Activated gamma-delta T cell treated with Interleukin-2 at 50 U/mL for 16 hours (primary cell): ENCODE measurements at places on chromosomes 1 and 21.

DNA sequence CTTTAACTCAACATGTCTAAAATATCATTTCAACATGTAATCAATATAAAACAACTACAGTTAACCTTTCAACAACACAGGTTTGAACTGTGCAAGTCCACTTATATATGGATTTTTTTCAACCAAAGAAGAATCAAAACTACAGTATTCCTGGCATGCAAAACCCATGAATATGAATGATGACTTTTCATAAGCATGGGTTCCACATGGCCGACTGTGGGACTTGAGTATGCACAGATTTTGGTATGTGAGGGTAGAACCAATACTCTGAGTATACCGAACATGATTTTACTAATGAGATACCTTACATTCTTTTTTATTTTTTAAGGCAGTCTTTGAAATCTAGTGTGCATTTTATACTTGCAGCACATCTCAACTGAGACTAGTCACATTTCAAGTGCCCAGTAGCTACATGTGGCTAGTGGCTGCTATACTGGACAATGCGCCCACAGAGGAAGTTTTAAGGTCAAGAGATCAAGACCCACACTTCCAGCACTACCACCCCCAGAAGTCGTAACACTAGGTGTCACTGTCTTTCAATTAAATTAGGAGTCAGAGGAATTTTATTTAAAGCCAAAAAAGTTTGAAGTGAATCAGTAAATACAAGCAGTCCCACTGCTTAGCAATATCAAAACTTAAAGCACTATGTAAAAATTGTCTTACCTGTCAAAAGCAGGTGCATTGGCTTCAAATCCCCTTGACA, 40.0 kb downstream of the SYNJ1 start:
- no peak for DNase-seq

DNA sequence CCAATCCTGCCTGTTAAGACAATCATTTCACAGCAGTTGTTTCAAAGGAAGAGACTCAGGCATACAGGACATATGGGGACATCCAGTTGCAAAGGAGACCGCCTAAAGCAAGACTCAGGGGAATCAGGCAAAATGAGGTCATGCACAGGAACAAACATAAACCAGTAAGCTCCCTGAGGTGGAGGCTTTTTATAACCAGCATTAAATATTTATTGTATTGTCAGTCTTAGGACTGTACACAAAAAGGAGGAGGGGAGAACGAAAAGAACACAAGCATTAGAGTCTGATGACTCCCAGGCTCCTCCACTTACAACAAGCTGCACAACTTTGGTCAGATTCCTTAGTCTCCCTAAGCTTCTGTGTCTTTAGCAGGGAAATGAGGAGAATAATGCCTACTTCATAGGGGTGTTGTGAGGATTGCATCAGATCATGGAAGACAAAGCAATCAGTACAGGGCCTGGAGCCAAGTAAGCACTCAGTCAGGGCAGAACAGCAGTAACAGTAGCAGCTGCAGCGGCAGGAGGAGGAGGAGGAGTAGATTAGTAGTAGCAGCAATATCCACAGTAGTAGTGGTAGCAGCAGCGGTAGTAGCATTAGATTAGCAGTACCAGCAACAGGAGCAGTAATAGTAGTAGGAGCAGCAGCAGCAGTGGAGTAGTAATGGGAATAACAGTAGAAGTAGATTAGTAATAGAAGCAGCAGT, 54.2 kb upstream of the SPATA6 start:
- no peak for DNase-seq

- DNase-seq = no peak
These were observed 6.7 kb downstream of the KCNJ15 start for GRCh38 chr21:38263493-38263892.

DNA sequence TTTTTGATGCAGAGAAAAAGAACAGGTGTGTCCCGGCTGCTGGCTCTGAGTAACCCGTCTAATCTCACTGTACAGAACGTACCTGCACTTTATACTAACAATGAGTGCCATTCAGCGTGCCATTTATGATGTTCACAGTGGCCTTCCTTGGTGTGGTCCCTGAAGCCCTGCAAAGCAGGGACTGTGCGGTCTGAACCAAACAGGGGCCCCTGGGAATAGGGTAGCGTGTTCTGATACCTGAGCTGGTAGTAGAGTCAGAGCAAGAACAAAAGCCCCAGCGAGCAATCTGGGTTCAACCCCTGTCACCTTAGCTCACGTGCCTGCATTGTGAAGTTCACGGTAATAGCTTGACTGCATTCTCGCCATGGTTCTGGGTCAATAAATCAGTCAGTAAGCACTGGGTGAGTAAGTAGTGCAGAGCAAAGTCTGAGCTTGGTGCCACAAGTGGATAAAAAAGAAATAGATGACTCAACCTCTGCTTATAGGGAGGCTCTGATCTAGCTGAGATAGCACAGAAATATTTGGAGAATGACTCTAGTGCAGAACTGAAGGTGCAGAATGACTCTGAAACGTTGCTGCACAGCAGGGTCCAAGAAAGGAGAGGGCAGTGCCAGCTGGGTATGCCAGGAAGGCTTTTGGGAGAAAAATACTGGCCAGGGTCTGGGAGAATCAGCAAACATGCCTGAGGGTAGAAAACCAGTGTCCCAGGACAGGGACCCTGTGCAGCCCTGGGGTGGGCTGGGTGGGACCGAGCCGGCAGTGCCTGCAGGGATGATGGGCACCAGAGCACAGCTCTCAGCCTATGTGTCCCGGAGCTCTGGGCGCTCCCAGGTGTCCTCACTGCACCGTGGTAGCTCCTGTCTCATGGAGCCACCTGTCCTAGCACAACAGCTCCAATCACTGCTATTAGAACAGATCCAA, 125.9 kb downstream of the RHOU start:
- no peak for DNase-seq

DNA sequence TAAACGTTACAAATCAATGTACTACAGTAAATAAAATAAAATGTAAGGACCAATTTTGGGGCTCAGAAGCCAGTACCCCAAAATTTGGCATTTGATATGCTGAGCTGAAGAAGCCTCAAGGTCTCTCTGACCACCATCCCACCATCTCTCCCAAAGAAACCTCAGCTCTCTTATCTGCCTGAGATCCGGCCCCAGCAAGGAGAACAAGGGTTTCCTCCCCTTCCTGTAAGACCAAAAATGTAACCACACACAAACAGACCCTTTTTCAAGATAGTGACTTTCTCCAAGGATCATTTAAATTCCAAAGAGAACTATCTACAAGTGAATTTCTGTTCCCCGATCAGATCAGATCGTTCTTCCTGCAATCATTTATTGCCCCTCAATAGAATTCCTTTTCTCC, 68.1 kb upstream of the SLC45A1 start:
- DNase-seq = no peak

DNA sequence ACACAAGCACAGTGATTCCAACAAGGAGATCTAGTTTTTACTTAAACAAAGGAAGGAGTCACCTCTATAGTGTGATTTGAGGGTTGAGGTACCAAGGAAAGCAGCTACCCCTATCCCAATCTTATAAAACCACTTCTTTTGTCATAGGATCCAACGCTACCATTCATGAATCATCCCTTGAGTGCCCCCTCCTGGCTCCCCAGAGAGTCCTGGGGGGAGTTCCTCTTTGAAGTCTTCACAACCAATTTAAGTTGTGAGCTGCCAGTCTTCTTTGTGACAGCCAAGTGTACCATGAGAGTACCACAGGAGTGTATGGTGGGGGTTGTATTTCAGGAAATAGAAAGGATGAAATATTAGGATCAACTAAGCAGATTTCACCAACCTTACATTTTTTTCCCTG, 39.1 kb upstream of the NHLH2 start:
- no peak for DNase-seq

DNA sequence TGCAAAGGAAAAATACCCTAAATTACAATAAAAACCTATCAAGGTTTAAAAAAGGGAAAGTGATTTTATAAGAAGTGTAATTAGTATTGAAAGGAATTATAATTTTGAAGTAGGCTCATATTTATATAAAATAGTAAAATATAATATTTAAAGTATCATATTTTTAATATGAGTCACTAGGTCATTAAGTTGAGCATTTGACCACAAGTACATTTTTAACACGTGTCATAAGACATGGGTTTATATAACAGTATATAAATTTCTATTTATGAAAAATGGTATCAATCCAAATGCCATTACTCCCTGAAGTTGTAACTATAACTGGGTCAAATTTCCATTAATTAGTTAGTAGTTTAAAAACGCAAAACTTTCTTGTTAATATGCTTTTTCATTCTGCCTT, 365.9 kb downstream of the COL11A1 start:
- DNase-seq = no peak

DNA sequence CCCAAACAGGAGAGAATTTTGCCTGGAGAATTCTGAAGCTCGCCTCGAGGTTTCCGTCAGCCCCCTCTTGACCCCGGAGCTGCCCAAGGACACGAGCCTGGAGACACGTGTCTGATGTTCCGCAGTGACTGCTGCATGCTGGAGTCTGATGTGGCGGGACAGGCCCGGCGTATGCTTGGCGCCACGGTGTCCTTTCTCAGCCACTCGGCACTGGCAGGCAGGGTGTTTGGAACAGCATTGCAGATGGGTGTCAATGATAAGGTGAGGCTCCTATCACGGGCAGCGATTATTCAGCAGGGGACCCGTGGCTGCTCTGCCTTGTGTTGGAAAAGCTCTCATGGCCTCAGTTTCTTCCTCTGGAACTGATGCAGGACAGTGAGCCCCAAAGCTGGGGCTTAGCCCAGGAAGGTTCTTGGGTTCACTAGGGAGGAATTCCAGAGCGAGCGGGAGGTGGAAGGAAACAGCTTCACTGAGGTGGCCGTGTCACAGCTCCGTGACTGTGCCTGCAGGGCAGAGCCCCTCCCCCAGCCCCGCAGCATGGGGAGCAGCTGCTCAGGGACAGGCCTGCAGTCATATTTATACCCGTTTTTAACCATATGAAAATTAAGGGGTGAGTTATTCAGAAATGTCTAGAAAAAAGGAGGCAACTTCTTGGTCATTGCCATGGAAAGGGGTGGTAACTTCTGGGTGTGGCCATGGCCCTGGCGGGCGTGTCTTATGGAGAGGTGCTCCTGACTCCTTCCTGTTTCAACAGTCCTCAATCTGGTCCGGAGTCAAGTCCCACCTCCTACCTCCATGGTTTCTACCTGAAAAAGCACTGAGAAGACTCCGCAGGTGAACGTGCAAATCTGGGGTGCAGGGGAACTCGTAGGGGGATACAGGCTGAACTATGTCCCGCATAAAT, 123.4 kb downstream of the SIK1 start:
- no peak for DNase-seq

DNA sequence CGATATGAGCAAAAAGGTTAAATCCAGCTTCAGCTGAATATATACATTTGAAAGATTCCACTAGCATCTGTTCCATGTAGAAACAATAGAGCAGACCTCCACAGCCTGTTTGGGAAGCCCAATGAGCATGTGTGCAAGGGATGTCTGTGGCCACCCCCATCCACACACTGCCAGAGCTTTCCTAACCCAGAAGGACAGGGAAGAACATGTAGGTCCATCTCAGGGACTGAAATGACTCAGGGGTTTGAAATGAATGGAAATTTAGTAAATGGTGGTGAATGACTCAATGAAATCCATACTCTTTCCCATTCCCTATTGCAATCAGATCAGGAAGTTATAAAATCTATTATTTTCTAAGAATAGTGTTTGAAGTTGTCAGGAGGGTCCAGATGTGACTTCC, 397.2 kb downstream of the DUSP10 start:
- no peak for DNase-seq

DNA sequence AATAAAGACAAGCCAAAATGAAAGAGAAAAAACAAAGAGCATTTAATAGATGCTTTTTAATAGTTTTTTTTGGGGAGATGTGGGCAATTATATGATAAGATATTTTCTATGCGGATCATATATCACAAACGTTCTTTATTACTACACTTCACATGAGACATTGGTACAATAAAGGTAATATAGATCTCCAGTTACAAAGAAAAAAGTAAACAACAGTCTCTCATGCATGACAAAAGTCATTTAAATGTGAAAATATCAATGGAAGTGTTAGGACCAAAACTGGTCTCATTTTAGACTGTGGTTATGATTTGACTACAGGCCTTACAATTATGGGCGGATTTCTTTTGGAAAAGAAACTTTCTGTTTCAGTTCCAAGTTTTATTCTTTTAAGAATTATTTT, 687.0 kb downstream of the ADGRL2 start:
- DNase-seq = no peak

DNA sequence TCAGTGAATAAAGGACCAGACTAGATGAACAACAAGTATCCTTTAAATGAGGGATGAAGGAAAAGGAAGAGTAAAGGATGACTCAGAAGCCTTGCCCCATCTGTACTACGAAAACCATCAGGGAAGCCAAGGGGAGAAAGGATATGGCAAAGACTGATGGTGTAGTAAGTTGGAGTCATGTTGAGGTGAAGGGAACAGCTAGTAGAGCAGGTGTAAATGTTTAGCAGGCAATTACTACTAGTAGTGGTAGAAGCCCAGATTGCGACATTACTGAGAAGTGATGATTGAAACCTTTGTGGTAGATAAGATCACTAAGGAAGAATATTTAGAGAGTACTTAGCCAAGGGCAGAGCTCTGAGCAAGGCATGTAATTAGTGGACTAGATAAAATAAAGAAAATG, 84.0 kb downstream of the PHTF1 start:
- no peak for DNase-seq

GRCh38 chr1:81225789-81226602, 574.7 kb upstream of the ADGRL2 start:
- DNase-seq = no peak

DNA sequence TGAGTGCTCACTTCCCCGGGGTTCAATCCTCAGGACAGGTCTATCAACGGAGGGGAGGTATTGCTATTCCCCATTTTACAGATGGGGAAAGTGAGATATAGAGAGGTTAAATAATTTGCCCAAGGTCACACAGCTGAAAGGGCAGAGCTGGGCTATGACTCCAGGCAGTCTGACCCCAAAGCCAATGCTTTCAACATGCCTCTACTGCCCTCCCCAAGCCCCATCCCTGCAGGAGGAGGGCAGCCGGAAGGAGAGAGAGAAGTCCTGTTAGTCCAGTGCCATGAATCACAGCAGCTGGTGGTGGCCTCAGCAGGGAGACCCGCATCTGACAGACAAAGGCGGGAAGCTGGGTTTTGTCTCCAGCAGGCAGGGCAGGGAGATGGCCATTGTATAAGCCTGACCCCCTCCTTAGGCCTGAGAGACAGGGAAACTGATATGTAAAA, 20.0 kb upstream of the CLIC4 start:
- DNase-seq = no peak

- no peak for DNase-seq
These were observed 2.1 kb downstream of the ELK4 start for GRCh38 chr1:205629751-205630150.

DNA sequence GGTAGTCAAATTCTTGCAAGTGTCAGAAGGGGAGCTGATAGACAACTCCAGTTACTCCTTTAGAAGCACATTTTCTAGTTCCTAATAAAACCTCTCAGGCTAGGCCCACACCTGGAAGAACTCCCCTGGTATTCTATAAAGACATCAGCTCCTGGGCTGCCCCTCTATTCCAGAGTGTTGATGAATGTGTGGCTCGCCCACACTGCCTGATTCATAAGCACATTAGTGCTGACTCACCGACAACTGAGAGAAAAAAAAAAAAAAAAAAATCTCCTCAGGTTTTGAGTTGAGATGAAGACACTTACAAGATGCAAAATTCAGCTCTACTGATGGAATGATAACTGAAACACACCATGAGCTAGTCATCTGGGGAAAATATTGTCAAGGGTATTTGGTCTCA, 188.1 kb downstream of the TNR start:
- no peak for DNase-seq
